ENCODE measurements at places on chromosomes 12 and 14.

- no peak for DNase-seq
Observed at GRCh38 chr14:34981743-34982420, 910 bp upstream of the SRP54 start.

DNA sequence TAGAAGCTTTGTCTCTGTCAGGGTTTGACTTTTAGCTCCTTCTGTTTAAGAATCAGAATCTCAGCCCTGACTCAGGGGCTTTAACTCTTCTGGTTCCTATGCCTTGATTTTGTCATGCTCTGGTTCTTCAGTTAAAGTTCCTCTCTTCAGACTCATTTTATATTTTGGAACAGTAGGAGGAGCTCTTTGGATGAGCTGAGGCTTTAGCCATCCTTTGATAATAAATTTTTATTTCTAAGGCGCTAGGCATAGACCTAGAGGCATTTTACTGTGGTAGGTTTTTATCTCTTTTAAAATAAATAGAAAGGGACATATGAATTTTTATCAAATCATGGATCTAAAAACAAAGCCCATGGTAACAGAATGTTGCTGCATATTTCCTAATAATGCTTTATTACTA is 51.7 kb downstream of the ATP23 start:
- DNase-seq, result no peak

DNA sequence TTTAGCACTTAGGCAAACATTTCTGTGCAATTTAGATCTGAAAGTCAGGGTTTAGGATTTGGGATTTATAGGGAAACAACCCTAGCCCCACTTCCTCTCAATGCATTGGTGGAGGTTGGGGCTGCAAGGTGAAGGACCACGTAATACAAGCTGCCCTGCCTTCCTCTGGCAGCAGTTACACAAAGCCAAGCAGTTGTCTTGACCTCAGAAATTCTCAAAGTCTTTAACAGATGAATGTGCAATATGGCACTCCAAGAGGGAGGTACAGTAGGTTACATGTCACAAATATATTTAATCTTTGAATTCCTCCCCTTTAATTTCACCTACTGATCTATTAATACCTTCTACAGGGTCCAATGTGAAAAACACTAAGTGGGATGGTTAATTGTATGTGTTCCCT is 23.9 kb downstream of the IFNG-AS1 start:
- DNase-seq, result no peak

DNA sequence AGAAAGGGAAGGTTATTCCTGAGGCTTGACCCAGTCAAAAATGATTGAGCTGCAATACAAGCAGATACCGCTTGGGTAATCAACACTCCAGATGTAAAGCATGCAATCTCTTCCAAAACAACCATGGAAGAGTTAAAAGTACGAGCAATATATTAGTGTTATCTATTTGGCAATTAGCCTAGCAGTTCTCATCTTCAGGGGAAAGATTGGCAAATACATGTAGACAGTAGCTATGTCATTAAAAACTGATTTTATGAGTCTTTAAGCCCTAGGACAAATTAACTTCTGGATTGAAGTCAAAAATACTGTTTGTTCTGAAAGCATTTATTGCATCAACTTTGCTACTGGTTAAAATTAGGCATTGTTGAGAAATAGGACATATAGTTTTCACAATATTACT is 9.3 kb upstream of the GYS2 start:
- peak; percentile 9 for DNase-seq

- peak; percentile 21 for DNase-seq
Observed at GRCh38 chr12:26319511-26319910, 124.1 kb downstream of the SSPN start.

DNA sequence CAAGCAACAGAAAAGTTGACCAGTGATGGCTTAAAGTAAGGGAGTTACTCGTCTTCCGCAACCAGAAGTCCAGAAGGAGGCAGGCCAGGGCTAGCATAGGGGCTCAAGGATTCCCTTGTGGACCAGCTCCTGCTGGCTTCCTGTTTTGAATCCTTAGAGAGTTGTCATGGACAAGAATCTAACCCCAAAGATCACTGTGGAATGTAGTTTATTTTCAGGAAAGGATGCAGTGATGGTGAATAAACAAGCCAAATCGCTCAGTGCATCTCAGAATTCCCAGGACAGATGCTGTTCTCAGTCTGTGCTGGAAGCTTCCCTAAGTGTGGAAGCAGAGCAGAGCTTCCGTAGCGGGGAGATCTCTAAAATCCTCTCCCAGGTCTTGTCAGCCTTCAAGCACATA is 311.3 kb downstream of the C12orf75 start:
- DNase-seq, result no peak
